ENCODE measurements at places on chromosomes 16 and 17.

- no peak for DNase-seq
Measured at GRCh38 chr16:52492789-52493357, 54.1 kb downstream of the TOX3 start.

DNA sequence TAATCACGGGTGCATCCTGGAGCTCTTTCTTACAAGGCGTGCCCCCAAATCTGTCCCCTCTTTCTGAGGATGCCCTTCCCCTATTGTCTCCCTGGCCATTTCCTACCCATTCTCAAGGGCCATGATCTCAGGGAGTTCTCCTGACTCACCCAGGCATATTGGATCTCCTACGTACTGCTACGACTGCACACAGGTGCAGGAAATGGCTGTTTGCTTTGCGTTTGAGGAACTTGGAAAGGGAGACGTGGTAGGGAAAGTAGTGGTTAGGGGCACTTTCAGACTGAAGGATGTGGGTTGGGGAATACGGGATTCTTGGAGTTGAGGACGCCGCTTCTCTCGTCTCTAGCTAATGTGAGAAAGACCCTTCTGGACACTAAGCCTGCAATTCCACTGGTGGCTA is 18.7 kb upstream of the MEOX1 start:
- no peak for DNase-seq

DNA sequence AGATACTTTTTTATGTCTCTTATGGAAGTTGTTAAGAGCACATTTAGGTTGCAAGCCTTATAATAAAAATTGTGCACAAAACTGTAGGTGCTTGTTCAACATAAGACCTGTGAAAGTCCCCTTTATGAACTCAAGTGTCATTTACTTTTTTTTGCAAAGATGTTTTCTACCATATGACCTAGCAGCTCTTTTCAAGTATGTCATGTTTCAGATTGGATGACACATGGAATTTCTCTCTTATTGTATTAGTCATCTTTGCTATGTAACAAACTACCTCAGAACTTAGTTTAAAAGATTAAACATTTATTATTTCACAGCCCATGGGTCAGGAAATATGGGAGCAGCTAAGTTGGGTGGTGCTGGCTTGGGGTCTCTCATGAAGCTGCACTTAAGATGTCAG is 57.9 kb downstream of the PHKB start:
- no peak for DNase-seq

- DNase-seq: peak; percentile 70
Measured at GRCh38 chr16:53822936-53823529, 119.1 kb downstream of the FTO start.

DNA sequence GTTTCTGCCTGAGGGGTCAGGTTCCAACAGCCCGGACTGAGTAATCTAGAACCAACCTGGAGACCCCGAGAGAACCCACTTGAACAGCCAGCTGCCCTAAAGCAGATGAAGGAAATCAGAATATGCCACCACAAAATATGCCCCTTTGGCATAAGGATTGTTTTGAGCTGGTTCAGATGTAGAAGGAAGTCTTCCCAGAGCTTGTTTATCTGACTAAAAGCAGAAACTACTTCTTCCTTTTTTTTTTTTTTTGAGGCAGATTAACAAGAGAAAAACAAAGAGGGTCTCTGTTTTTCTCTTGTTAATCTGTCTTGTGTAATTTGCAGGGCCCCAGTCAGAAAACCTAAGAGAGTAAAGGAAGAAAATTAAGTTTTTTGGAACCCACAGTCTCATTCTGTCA is 53.0 kb downstream of the PECAM1 start:
- DNase-seq: no peak

DNA sequence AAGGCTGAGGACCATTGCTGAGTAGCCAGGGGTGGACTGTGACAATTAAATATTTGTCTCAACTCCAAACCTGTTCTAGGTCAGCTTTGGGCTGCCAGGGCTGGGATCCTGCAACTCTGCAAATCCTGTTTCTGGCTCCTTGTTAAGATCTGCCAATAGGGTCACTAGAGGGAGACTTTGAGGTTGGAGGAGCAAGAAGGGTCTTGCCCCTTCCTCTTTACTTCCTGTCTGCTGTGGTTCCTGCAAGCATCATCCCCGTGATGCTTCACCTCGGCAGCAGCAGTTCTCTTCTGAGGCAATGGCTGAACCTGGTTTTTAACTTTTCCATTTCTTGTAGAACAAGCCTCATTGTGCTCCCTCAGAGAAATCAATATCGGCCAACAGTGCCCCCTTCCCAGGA is 124.6 kb downstream of the IRX5 start:
- no peak for DNase-seq

DNA sequence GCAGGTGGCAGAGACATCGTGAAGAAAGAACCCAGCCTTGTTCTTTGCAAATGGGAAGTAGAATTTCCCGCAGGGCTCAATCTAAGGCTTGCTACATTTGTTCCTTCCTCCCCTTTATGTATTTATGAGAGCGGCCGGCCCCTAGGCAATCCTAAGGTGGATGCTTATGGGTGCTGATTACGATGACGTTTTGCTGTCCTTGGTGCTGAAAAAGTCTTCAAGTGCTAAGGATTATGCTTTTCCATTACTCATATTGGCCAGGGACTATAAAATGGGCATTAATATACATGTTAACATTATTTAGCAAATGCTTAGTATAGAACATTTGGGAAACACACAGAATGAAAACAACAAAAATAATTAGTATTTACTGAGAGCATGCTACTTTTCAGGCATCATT is 313.3 kb upstream of the XYLT1 start:
- DNase-seq: peak; percentile 68

DNA sequence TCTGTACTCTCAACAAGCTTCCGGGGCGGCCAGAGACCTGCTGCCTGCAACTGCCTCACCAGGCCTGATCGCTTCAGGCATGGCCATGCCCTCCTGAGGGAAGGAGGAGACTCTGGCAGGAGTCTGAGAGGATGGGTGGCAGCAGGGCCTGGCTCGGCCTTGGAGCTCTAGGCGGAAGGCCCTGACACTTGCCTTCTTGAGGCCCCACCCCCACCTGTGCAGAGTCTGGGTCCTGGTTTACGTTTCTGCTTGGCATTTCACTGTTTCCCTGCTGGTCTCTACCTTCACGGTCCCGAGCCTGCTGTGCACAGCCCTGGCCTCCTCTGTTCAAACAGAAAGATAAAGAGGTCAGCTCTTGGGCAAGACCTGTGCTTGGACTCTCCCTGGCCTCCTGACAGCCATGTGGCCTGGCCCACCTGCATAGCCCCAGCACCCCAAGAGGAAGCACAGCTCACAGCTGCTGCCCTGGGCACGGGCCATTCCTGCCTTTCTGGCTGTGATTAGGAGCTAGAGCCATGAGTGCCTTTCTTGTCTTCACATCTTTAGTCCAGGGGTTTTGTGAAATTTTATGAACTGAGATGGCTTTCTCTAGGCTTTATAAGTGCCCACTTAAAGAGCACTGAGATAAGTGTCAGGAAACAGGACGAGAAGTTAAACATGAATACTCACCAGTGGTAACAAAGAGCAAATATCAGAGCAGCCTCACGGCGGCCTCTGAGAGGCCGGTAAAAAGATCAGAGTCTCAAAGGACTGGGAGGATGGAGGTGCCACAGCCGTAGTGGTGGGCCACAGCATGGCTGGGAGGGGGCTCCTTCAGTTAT is 25.6 kb upstream of the MTSS2 start:
- DNase-seq: no peak

GRCh38 chr17:76458580-76459490 is 5.9 kb upstream of the UBE2O start:
- peak; percentile 44 for DNase-seq

DNA sequence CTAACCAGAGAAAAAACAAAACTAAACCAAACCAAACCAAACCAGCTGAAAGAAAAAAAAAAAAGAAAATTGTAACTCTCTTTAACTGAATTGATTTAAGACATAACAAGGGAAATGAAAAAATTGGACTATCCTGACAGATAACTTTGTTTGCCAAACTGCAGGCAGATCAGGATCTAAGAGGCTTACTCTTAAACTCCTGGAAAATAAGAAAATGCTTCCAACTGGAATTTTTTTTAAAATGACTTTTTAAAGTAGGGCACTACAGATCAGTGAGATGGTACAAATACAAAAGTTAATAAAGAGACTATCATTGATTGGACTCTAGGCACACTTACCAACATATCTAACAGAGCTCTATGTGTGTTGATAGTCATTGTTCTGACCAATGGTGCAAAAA is 125.5 kb upstream of the KCNJ16 start:
- DNase-seq: no peak

DNA sequence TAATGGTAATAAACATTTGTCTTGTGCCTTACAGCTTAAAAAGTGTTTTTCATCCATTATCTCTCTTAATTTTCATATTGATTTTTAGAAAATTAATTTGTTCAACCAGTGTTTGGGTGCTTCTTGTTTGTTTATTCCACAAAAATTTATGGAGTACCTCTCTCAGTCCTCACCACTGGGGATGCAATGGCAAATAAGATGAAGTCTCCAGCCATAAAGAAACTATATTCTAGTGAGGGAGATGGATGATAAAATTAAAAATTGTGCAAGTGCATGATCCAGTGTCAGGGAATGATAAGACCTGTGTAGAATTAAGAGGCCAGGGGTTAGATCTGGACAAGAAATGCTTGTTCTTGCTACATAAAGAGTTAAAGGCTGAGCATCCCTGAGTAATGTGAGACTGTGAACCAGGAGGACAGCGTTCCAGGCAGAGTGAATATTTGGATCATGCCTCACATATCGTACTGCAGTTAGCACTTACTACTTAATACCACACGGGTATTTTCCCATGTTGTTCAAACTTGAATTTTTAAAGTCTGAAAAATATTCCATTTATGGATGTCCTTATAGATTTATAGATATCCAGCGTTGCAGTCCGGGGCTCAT is 535.7 kb upstream of the HSBP1 start:
- DNase-seq: peak; percentile 58

GRCh38 chr16:67995423-67995822 is 3.9 kb downstream of the DPEP2 start:
- DNase-seq: no peak

- peak; percentile 98 for DNase-seq
Measured at GRCh38 chr16:29943846-29944799, 17.8 kb upstream of the TMEM219 start.

GRCh38 chr16:751152-752006 is 9.2 kb upstream of the MSLN start:
- no peak for DNase-seq

- no peak for DNase-seq
Measured at GRCh38 chr16:25158401-25158800, 46.9 kb downstream of the LCMT1 start.

GRCh38 chr17:13230350-13231264 is 212.8 kb upstream of the ELAC2 start:
- DNase-seq: peak; percentile 61

GRCh38 chr17:19254651-19255050 is 17.5 kb downstream of the EPN2 start:
- DNase-seq: no peak

All from fibroblast of skin of abdomen (primary cell).